ENCODE measurements at places on chromosomes 6 and 20.

- DNase-seq, result no peak
Measured at GRCh38 chr6:27149150-27149549, 98.4 kb upstream of the PRSS16 start.

DNA sequence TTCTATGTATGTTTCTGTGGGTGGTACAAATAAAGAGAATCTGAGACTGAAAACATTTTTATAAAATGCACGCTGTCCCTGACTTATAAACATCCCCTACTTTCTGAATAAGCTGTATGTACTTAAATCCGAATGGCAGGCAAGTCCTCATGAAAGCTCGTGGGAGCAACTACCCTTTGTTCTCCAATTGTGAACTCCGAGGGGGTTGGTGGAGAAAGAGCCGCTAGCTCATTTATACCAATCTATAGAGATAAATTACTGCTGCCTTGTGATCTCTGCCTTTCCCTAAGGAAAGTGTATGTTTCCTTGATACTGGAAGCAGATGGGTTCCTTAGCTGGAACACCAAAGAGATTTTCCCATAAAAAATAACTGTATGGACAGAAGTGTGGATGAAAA, 84.5 kb downstream of the GJA10 start:
- DNase-seq, result no peak

GRCh38 chr20:47821481-47822100, 36.3 kb upstream of the SULF2 start:
- DNase-seq, result no peak

DNA sequence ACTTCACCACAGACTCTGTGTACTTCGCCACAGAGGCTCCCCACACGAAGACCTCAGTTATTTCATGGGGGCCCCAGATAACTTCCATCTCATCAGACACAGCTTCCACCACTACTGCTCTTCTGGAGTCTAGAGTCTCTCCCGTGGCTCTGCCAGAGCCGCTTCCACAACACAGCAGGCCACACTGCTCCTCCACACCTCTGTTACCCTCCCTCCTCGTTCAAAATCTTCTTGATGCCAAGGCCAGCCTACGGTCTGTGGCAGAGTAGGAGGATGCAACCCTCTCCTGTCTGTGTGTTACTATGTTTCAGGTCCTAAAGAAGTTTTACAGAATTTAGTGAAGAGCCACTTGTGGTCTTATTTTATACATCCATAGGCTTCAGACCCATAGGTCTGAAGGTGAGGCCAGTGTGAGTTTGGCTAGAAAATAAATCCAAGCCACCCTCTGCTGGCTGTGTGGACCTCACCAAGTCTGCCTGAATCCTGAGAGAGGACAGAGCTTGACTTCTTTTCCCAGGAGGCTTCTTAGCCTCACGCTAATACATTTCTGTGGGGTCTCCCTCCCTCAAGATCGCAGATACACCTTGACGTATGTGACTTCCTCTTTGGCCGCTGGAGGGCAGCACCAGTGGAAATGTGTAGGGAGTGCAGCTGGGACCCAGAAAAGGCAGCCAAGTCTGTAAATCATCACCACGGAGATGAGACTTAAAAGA, 197.7 kb downstream of the FAXC start:
- peak; percentile 3 for DNase-seq

DNA sequence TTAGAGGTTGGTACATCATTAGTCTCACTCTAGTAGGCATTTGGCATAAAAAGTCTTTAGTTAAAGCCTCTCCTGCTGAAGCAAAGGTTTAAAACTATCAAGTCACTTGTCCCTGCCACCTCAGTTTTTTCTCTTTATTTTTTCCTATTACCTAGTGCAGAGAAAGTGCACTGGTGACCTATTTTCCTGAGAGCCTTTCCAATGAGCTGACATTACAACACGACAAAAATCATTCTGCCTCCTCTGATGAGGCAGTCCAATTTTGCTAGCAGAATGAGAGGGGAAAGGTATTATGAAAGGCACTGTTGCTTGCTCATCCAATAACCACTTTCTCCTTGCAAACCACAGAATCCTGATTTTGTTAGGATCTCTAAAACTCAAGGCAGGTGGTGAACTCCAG, 73.3 kb upstream of the SGK1 start:
- no peak for DNase-seq

GRCh38 chr6:25883536-25883935, 9.5 kb upstream of the SLC17A3 start:
- no peak for DNase-seq

- DNase-seq, result no peak
Measured at GRCh38 chr6:118500130-118501015, 47.7 kb upstream of the PLN start.

DNA sequence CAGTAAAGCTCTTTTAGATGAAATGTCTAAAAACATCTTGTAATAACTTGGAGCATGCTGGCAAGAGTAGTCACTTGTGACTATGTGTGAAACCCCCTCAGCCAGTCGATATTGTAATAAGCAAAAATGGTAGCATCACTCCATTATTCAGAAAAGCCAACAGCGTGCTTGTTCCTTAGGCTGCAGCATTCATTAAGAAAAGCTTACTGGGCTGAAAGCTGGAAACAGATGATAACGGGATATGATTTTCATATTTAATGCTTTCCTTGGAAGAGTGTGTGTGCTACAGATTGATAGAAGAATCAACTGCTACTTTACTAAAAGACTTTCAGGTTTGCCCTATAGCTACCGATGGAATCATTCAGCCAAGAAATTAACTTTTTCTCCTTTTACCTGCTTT, 20.3 kb downstream of the KIZ start:
- no peak for DNase-seq

GRCh38 chr6:29502181-29502580, 14.4 kb upstream of the MAS1L start:
- no peak for DNase-seq

DNA sequence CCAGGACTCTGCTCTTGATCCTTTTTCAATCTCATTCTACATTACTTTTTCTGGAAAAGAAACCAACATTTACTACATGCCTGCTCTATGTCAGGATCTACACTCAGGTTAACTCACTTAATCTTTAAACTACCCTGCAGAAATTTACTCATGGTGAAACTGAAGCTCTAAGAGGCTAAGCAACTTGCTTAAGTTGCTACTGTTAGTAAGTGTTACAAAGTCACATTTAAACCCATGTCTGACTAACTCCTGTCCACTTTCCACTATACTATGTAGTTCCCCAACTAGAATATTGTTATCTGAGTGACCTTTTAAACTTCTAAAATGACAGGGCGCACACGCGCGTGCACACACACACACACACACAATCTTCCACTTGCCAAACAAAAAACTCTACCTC, 5.0 kb downstream of the CEP162 start:
- no peak for DNase-seq

GRCh38 chr6:154488248-154488593, 22.3 kb downstream of the CNKSR3 start:
- no peak for DNase-seq

DNA sequence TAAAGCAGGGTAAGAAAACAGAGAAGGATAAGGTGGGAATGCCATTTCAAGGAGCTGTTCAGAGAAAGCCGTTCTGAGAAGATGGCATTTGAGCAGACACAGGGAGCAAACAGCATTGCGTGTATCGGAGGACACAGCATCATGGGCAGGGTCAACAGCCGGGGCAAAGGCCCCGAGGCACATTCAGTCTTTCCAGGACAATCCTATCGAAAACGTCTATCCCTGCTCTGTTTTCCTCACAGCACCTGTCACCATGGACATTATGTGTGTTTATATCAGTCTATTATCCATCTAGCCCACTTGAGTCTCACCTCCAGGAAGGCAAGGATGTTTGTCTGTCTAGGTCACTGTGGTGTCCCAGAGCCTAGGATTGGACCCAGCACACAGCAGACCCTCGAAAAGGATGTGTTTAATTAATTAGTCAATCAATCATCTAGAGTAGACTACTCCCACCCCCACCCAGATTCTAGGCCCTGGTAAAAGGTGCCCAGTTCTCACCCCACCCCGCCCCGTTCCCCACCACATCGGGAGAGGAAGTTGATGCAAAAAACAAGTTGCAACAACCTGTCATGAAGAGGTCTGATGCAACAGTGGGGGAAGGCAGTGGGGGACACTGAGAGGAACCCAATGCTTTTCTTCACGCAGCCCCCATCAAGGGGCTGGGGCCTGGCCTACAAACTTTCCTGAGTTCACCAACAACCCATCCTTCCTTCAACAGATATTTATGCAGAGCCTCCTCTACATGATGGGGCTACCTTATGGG, 66.6 kb downstream of the PREX1 start:
- DNase-seq, result no peak

DNA sequence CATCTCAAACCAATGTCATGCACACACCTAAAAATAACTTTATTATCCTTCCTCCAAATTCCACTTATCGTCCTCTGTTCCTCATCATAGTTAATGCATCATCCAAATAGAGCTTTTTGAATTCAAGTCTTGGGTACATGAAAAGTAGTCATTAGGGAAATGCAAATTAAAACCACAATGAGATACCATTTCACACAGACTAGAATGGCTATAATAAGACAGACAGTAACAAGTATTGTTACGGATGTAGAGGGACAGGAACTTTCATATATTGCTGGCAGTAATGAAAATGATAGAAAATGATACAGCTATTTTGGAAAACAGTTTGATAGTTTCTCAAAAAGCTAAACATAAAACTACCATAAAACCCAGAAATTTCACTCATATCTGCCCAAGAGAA, 59.1 kb downstream of the FHL5 start:
- DNase-seq, result no peak

DNA sequence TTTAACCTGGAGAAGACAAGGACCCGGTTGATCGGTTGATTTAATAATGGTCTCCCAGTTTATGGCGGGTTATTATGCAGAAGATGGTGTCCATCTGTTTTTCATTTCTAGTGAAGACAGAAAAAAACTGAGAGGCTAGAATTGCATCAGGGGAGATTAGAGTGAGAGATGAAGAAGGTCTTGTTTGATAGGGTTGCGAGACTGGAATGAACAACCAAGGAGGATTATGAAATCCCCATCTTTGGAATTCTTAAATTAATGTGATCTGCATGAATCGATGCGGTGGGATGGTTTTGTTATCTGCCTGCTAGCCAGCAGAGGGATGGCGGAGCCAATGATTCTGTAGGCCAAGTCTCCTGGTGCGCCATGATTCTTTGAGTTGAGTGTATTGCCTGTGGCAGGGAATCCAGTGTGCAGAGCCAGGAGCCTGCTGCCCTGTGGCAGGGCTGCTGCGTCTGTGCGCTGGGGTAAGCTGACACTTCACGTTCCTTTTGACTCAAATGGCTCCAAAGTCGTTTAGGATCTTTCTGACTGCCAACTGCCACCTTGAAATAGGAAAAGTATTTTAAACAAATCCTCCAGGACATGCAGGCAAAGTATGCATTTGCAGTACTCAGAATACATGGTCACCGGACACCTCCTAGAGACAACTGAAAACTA, 200.1 kb downstream of the CLIC5 start:
- no peak for DNase-seq

DNA sequence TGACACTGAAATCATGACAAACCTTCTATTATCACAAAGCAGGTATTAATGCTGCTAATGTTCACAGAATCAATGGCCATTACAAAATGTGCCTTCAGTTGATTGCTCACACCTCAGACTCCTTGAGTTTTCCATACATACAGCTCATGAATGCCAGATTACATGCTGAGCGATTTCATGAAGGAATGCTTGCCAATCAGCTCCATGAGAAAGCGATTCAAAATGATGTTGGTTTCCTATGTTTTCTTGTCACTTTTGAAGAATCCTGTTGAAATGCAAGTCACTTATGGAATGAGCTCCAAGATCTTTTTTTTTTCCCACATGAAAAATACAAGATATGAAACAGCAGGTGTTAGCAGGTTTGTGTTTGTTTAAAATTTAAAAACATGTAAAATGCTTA, 71.4 kb upstream of the SHLD1 start:
- DNase-seq, result no peak

- DNase-seq, result no peak
Measured at GRCh38 chr6:98039443-98039842, 756.4 kb upstream of the MMS22L start.

DNA sequence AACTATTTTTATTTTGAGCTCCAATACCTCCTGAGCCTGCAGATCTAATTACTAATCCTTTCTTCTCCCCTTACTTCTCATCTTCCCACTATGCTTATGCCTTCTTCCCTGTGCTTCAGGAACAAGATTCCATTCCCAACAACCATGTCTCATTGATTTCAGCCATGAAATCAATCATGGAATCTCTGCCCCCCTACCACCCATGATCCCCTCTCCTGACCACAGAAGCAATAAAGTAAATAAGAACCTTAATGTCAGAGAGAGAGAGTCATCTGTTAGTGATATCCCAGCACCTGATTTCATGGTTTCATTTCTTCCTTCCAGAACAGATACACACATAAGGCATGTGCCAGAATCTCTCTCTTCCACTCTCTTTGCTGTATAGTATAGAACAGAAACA, 339.7 kb upstream of the KCNQ5 start:
- DNase-seq, result no peak

DNA sequence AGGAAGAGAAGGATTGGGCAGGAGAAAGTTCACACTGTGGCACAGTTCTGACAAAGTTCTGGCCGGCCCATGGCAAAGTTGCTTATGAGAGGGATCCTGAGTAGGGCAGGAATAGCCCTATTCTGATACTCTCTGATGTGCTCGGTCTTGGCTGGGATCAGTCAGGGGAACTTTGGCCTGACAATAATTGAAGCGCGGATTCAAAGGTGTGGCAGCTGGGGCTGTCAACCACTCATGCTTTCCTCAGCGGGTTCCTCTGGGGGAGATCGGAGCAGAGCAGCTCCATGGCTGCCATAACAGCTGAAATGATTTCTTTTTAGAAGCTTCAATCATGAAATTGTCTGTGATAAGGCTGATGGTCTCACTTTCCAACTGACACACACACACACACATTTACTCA, 714.1 kb downstream of the DHX35 start:
- DNase-seq, result no peak

DNA sequence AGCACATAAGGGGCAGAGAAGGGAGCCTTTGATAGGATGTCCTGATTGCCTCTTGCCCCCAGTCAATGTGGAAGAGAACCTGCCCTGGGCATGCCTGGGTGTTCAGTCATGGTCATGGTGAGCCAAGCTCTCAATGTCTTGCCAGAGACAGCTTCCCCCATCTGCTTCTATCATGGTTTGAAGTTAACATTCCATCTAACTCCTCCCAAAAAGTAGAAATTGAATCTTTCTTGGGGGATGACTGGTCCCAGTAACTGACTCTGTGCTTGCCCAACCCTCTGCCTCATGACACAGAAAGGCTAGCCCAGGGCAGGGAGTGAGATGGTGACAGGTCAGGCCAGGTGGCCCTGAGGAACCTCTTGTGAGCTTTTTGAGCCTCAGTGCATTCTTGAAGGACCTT, 60.1 kb downstream of the ADTRP start:
- no peak for DNase-seq

GRCh38 chr6:26205625-26206574, 118.7 kb downstream of the HFE start:
- no peak for DNase-seq

GRCh38 chr20:32470940-32471339, 112.8 kb downstream of the ASXL1 start:
- no peak for DNase-seq

DNA sequence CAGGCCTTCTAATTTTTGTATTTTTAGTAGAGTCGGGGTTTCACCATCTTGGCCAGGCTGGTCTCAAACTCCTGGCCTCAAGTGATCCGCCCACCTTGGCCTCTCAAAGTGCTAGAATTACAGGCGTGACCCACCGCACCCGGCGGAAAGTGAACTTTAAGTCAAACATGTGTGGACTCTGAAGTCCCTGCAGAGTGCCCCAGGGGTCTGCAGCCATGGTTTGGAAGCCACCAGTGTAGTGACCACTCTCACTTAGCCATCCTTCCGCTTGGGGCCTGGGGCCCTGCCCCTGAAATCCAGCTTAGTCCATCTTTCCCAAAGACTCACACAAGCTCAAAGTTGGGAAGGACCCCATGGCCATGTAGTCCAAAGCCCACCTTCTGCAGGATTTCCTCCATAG, 164.5 kb downstream of the GRM4 start:
- DNase-seq, result no peak

GRCh38 chr20:34012330-34012729, 18.6 kb downstream of the RALY start:
- no peak for DNase-seq
